ENCODE measurements at places on chromosomes 12 and 14.

DNA sequence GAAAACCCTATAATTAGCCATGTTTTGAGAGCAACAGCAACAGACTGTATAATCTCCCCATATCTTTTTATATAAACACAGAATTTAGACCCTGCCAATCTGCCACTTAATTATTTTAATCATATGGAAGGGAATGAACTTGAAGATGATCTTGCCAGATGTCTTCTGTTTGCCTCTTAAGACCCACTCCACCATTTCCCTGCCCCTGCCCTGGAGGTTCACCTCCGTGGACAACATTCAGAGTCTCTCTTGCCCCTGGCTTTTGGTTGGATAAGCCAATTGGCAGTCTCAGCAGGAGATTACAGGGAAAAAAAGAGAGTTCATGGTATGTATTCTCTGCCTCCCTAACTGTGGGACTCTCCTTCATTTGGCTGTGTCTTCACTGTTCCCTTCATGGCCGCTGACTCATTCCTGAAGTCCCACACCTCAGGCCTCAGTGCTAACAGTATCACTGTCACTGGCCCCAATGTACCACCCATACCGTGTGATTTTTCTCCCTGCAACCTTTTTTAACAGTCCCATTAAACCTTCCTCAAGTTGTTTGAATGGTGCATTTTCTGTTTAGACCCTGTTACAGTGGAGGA, 184.8 kb downstream of the PIK3C2G start:
- DNase-seq: no peak

DNA sequence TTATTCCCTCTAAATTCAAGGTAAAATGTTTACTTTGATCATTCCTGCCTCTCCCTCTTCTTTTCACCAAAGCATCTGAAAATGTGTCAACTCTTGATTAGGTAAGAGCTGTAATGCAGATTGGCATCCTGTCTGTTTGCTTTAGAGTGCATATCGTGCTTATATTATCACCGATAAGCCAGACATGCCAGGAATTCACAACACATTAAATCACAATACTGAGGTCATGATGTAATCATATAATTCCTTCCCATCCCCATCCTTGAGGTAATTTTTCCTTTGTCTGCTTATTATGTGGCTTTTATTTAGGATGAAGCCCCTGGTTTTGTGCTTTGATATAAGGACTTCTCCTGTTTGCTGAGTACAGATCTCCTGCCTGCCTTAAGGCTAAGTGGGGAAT, 10.2 kb downstream of the DDX47 start:
- DNase-seq: no peak

DNA sequence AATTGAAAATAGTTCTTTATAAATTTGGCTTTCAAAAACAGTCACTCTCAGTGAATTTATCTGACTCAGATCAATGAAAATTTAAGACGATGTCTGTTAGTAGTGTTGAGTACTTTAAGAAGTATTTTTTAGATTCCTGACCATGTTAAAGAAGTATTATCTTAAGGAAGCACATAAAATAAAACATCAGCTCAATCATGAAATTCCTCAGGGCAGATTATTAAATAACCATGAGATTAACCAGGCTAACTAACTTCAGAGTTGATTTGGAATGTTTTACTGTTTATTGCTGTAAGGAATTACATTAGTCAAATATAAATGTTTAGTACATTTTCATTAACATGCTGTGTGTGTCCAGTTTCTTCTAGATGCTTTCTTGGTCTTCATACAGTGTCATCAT, 160.2 kb downstream of the PELI2 start:
- DNase-seq: no peak

GRCh38 chr14:93430315-93431035, at the start of gene UNC79:
Gene UNC79 (plus strand): TSS chr14:93430939. CDS start chr14:93431030, 91 bp downstream.
- no peak for DNase-seq

GRCh38 chr14:32211068-32211404, 8.0 kb upstream of the RNU6-8 start:
- DNase-seq: no peak

GRCh38 chr14:94574336-94574735, 6.9 kb upstream of the SERPINA5 start:
- no peak for DNase-seq

DNA sequence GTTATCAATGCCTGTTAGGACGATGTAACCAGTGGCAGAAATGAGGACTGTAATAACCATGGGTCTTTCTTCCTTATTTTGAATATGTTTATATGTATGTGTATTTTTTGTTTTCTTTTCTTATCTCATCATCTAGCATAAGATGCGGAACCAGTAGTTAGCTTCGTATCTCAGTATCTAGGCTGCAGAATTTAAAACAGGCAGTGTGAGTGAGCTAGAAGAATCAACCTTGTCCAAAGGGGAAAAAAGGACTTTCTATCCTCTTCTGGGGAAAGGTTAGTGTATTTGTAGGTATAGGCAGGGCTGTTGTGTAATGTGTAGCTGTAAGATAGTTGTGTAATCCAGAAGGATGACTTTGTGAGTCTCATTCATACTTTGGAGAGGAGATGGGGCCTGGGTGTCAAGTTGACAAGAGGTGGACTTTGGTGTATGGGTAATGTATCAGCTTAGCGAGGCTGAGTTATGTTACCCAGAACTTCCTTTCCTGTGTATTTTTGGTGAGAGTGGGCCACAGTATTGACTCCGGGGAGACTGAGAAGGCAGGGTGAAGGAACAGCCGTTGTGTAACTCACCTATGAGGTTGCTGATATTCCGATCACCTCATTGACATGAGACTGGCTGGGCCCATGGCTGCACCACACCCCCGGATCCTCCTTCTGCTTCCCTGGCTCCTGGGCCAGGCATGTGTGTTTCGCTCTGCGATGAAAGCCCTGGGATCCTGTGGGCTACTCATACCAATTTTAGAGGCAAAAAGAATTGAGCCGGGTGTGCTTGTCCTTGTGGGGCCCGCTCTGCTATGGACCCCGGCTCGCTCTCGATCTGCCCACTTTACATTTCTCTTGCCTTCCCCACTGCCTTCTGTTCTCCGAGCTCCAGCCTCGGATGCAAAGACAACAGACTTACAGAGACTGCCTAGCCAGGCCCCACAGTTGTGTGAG, 24.3 kb downstream of the DLK1 start:
- no peak for DNase-seq

- no peak for DNase-seq
Measured at GRCh38 chr12:65566751-65567150, 257.5 kb upstream of the HMGA2 start.

GRCh38 chr14:103343164-103343879, 9.3 kb downstream of the EIF5 start:
- DNase-seq: no peak

GRCh38 chr14:32166029-32166428, 35.8 kb upstream of the RNU6-7 start:
- no peak for DNase-seq

- DNase-seq: no peak
Measured at GRCh38 chr14:81771651-81772275, 238.1 kb upstream of the SEL1L start.

DNA sequence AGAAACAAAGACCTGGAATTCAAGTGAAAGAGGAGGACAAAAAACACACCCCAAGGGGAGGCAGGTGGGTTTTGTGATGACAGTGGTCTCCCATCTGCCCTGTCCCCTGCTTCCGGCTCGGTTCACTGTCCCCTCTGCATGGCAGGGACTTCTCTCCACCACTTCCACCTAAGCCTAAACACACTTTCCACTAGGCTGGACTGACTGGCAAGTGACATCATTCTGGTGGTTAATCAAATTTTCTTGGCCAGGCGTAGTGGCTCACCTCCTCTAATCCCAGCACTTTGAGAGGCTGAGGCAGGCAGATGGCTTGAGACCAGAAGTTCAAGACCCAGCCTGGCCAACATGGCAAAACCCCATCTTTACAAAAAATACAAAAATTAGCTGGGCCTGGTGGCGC, 11.9 kb downstream of the PLEKHG6 start:
- no peak for DNase-seq

DNA sequence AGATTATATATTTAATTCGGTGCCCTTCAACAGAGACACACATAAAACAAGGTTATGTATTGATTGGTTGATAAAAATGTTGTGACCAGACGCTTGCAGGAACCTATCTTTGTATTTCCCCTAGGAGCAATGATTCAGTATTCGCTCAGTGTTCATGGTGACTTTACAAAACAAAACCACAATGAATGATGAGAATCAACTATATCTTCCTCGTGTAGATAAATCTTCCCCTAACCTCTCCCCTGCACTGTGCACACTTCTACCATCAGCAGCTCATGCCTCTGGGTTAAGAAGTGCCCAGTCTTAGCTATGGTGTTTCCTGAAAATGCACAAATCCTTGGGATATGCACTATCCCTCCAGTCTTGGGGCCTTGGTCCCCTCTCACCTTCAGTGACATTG, 16.3 kb downstream of the RIN3 start:
- DNase-seq: no peak

- DNase-seq: no peak
Measured at GRCh38 chr14:79551523-79551922, 659.8 kb downstream of the DIO2 start.

- DNase-seq: no peak
Measured at GRCh38 chr12:53152390-53152789, 28.1 kb upstream of the ZNF740 start.

- DNase-seq: no peak
Measured at GRCh38 chr12:114163771-114164170, 197.6 kb upstream of the RBM19 start.

- DNase-seq: no peak
Measured at GRCh38 chr14:70576891-70577290, 23.6 kb downstream of the MED6 start.

DNA sequence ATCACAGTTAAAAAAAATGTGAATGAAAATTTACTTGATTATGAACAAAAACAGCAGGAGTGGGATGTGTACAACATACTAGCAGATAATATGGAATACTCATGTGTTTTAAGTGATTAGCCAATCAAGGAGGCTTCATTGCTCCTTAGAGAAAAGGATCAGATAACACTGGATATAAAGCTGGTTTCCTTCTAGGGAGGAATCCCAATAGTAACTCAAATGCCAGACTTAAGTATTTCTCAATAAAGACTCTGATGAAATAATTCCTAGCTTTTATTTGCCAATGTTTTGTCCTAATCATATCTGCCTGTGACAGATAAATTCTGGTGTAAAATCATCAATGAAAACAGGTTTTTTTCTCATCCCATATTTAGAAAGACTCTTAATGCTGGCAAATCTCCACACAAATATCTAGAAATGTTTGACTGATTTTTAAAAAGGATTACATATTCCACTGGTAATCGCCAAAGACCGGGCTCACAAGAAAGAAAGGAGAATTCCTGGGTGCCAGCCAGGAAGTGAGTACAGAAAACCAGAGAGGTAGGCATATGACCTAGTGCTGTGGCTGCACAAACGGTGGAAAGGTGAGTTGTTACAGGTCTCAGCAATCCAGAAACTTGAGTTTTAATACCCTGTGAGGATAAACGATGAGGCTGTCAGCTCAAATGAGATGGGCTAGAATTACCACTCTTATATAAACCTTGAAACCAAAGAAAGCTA, 108.6 kb upstream of the TTC7B start:
- DNase-seq: no peak

DNA sequence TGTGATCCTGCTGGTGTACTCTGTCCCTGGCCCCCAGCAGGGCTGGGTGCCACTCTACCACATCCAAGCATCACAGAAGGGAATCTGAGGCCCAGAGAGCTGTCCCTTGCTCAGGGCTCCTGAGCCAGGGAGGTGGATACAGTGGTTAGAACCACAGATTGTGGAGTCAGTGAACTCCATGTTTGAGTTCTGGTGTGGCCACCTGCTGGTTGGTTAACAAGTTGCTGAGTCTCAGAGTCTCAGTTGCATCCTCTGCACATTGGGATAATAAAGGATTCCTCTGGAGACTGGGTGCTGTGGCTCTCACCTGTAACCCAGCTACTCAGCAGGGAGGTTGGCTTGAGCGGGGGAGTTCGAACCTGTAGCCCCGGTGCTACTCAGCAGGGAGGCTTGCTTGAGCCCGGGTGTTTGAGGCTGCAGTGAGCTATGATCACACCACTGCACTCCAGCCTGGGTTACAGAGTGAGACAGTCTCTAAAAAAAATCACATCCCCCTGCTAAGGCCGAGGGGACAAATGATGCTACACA, 39.4 kb downstream of the MVK start:
- DNase-seq: no peak

All from CMK (cell line).